ENCODE measurements at places on chromosomes 6 and 20. TPM values are rescaled to one million over a fixed set of nuclear protein-coding genes. Genes with fewer than 3 reads are reported as not detected.
A peak's percentile ranks its signal among the peaks of the same experiment; 100 is the strongest.

Gene HLA-DMB
- total RNA-seq, result 0.50 TPM

Gene PRDM13
- 0.07 TPM for total RNA-seq

Gene SMIM29
- 8.2 TPM for total RNA-seq

Gene KHDC1L
- total RNA-seq, result not detected

Gene CYP21A2
- 0.63 TPM for total RNA-seq

Gene THEMIS
- total RNA-seq, result not detected

Gene BNIP5
- total RNA-seq, result not detected

Gene MCCD1
- not detected for total RNA-seq

Gene ULBP2
- total RNA-seq, result 0.45 TPM

Gene FAM162B
- 1.8 TPM for total RNA-seq

GRCh38 chr6:44856479-44856878 lies 469.0 kb downstream of the CDC5L start:
- H3K36me3 ChIP-seq, result no peaks in the 10 kb centered on the region
- no peaks in the 10 kb centered on the region for H3K27me3 ChIP-seq
- no peak overlapping the region for H3K27ac ChIP-seq
- H3K4me3 ChIP-seq, result no peak overlapping the region
- DNase-seq, result no peak

GRCh38 chr6:39312912-39313525 lies 1.2 kb downstream of the KCNK17 start:
- peak overlapping the region; percentile 74 for H3K4me3 ChIP-seq
- no peak for DNase-seq
- no peak overlapping the region for H3K27ac ChIP-seq
- no peaks in the 10 kb centered on the region for H3K36me3 ChIP-seq

DNA sequence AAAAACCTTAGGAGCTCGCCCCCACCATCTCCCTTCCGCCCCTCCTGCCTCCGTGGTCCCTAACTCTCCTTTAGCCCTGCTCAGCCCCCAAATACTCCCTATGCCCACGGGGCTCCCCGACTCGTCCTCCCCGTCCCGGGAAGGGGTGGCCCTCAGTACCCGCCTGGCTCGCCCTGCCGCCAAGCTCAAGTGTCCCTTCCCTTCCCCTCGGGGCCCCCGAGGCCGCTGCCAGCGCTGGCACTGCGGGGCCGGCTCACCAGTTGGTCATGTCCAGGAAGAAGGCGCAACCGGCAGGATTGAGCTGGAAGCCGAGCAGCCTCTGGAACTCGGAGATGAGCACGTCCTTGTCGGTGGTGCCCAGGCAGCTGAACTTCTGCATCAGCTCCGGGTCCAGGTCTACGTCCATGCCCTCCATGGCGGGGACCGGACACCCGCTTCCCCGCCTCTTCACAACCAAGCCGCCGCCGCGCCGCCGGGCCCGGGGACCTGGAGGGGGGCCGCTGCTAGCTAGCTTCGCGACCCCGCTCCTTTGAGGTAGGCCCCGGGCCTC lies 303 bp downstream of the ILRUN start:
- no peaks in the 10 kb centered on the region for H3K36me3 ChIP-seq
- H3K27ac ChIP-seq, result peak overlapping the region; percentile 26
- H3K27me3 ChIP-seq, result no peaks in the 10 kb centered on the region
- no peak for DNase-seq
- H3K4me3 ChIP-seq, result peak overlapping the region; percentile 84

- DNase-seq, result peak; percentile 51
- H3K27ac ChIP-seq, result no peak overlapping the region
- no peaks in the 10 kb centered on the region for H3K4me1 ChIP-seq
- no peaks in the 10 kb centered on the region for H3K36me3 ChIP-seq
Observed at GRCh38 chr6:168210239-168211105, 109.1 kb downstream of the DACT2 start.

DNA sequence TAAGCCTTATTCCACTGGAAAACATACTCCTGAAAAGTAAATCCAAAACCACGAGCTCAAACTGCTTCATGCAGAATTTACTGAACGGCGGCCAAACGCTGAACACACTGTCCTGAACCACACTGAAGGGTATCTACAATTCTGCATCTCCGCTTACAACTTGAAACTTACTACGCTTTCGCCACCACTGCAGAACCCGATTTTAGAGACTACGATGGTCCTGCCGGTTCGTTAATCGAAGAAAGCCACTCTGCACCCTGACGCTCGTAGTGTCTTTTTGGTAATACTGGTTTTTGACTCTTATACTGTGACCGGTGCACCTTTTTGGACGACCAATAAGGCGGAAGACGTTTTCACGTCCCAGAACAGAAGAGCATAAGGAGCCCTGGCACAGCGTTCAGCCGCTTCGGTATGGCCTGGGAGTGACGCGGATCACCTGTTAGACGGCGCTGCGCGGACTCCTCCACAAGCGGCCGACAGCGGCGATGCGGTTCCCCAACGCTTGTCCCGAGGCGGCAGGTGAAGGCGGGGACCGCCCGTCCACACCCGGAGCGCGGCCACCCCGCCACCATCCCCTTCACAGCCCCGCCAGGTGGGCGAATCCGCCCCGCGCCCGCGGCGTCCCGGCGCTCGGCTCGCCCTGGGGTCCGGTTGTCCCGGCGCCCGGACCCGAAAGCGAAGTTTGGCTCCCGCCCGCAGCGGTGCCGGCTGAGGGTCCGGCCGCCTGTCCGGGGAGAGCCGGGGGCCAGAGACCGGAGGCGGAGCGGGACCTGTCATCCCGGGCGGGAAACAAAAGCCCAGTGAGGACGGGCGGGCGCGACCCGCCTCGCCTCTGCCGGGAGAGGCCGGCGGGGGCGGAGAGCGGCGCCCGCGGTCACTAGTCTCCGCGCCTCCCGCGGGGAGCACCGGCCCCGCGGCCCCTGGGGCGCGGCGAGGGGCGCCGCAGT lies 784 bp downstream of the FKBP5 start:
- peak; percentile 89 for DNase-seq
- H3K4me3 ChIP-seq, result peak overlapping the region; percentile 91
- H3K4me1 ChIP-seq, result peaks cover 4% of the 10 kb centered on the region
- no peaks in the 10 kb centered on the region for H3K36me3 ChIP-seq
- H3K27me3 ChIP-seq, result peaks cover 12% of the 10 kb centered on the region
- H3K27ac ChIP-seq, result no peak overlapping the region

GRCh38 chr6:100382031-100382430 lies 82.7 kb downstream of the SIM1 start:
- no peak for DNase-seq
- H3K36me3 ChIP-seq, result no peaks in the 10 kb centered on the region
- H3K4me3 ChIP-seq, result no peak overlapping the region
- no peak overlapping the region for H3K27ac ChIP-seq
- H3K4me1 ChIP-seq, result no peaks in the 10 kb centered on the region

GRCh38 chr6:129696843-129697242 lies 13.1 kb downstream of the ARHGAP18 start:
- no peak for DNase-seq
- no peaks in the 10 kb centered on the region for H3K27me3 ChIP-seq
- no peak overlapping the region for H3K27ac ChIP-seq

DNA sequence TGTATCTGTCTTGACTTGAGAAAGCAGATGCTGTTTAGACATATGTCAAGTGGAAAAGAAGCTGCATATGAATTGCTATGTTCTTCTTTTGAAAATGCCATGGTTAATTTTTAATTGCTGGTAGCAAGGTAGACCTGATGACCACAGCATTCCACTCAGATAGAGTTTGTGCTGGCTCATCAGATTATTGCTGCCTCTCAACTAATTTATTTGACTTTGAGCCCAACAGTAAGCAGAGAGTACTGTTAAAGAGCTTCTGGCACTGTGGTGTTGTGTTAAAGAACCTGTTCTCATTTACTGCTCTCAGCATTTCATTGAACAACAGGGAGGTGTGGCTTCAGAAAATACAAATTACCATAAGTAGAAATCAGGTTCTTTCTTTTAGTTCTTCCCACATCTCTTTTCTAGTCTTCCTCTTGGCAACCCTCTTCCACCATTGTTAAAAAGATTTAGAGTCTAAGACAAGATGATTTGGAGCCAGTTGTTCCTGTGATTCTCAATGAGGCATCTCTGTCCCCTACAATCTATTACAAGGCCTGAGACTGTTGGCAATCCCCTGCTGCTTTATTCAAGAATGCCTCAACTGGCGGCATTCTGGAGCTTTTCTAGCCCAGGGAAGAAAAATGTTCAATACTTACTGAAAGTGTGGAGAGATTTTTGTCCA lies 967.6 kb upstream of the GJE1 start:
- no peak overlapping the region for H3K27ac ChIP-seq
- DNase-seq, result no peak
- no peaks in the 10 kb centered on the region for H3K36me3 ChIP-seq
- H3K4me3 ChIP-seq, result no peak overlapping the region
- H3K4me1 ChIP-seq, result peaks cover 4% of the 10 kb centered on the region

- H3K27ac ChIP-seq, result no peak overlapping the region
- no peaks in the 10 kb centered on the region for H3K27me3 ChIP-seq
- H3K4me3 ChIP-seq, result no peak overlapping the region
- H3K36me3 ChIP-seq, result no peaks in the 10 kb centered on the region
Observed at GRCh38 chr20:49505518-49505917, 23.1 kb upstream of the KCNB1 start.

- H3K36me3 ChIP-seq, result peaks cover 21% of the 10 kb centered on the region
- H3K27me3 ChIP-seq, result no peaks in the 10 kb centered on the region
- no peak overlapping the region for H3K4me3 ChIP-seq
Observed at GRCh38 chr6:147255948-147256674, 51.9 kb downstream of the STXBP5 start.

DNA sequence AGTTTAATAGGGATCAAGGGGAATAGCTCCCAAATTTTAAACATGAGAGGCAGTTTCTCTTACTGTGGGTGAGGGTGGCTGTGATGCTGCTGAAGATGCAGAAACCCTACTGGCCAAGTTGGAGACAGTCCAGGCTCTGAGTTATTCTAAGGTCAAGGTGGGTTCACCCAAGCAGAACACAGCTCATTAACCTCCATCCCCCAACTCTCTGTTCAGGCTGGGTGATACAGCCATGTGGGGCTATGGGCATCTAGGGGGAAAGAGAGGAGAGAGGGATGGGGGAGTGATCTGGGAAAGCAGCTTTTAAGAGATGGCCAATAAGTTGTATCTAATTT lies 18.9 kb upstream of the TRAM2 start:
- no peaks in the 10 kb centered on the region for H3K27me3 ChIP-seq
- H3K27ac ChIP-seq, result peak overlapping the region; percentile 32
- no peak for DNase-seq
- no peaks in the 10 kb centered on the region for H3K4me1 ChIP-seq
- H3K36me3 ChIP-seq, result no peaks in the 10 kb centered on the region

DNA sequence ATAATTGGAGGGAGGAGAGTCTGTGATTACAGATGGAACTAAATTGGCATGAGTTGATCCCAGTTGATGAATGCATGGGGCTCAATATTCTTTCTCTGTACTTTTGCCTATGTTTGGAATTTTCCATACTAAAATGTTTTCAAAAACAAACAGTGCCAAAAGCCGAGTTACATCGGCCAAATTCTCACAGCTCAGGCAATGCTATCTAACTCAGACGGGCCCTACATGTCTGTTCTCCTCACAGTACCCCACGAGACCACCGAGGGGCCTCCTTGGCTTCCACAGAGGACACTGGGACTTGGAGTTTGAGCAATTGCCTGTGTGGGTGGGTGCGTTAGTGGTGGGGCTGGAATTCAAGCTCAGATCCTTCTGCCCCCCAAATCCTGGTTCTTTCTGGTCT lies 413.2 kb downstream of the CDH26 start:
- H3K36me3 ChIP-seq, result no peaks in the 10 kb centered on the region
- no peak overlapping the region for H3K4me3 ChIP-seq
- no peaks in the 10 kb centered on the region for H3K27me3 ChIP-seq
- H3K4me1 ChIP-seq, result no peaks in the 10 kb centered on the region
- no peak overlapping the region for H3K27ac ChIP-seq
- peak; percentile 67 for DNase-seq

DNA sequence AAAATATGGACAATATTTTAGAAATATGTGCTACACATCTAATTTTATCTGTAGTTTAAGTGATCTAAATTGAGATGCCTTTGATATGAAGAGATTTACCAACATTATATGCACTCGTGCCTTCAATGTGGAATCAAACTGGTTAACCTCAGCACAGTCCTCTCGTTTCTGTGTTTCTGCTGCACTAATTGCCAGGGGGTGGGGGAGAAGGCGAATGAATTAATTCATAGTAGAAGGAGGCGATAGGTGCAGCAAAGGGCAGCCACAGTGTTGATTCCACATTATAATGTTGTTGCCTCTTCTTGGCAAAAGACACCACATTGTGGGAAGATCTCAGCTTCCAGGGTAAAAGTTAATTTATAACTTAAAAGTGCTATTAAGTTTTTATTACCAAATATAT lies 161.6 kb downstream of the QKI start:
- H3K27me3 ChIP-seq, result no peaks in the 10 kb centered on the region
- DNase-seq, result no peak
- H3K36me3 ChIP-seq, result peaks cover 10% of the 10 kb centered on the region
- H3K4me1 ChIP-seq, result peaks cover 4% of the 10 kb centered on the region

DNA sequence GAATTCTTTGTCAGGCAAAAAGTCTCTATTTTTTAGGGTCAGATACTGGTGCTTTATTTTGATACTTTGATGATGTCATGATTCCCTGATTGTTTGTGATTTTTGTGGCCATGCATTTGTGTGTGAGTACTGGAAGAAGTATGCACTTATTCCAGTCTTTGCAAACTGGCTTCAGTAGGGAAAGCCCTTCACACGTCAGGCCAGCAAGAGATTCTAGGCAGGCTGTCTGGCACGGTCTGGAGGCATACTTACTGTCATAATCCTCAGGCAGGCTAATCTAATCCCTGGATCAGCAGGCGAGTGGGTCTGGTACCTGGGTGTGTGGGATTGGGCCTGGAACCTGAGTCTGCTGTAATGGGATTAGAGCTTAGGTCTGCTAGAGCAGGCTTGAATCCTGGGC lies 391.8 kb upstream of the MMS22L start:
- no peaks in the 10 kb centered on the region for H3K36me3 ChIP-seq
- no peak for DNase-seq
- H3K27ac ChIP-seq, result no peak overlapping the region
- peaks cover 18% of the 10 kb centered on the region for H3K27me3 ChIP-seq

- H3K36me3 ChIP-seq, result peaks cover 4% of the 10 kb centered on the region
- H3K4me1 ChIP-seq, result no peaks in the 10 kb centered on the region
- no peak for DNase-seq
- no peak overlapping the region for H3K27ac ChIP-seq
- H3K27me3 ChIP-seq, result no peaks in the 10 kb centered on the region
Observed at GRCh38 chr6:14466278-14466677, 348.7 kb downstream of the CD83 start.

- H3K4me3 ChIP-seq, result no peak overlapping the region
- H3K27me3 ChIP-seq, result no peaks in the 10 kb centered on the region
- no peaks in the 10 kb centered on the region for H3K36me3 ChIP-seq
- peak; percentile 71 for DNase-seq
- H3K27ac ChIP-seq, result peak overlapping the region; percentile 54
- H3K4me1 ChIP-seq, result peaks cover 3% of the 10 kb centered on the region
Observed at GRCh38 chr20:59121714-59122565, 41.7 kb upstream of the ZNF831 start.

DNA sequence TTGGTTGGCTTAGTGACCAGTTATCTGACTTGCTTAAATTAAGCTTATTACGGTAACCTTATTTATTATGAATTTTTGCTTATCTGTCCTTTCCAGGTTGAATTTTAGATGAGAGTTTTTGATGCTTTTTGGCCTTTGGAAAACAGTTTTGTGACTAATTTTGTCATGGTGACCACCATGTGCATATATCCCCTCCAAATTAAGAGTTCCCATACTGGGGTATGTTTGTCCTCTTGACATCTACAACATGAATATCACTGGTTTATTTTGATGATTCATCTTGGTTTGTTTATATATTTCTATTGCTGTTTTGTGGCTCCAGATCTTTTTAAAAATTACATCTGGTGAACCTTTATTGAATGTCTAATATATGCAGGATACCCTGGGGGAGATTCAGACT lies 61.4 kb downstream of the PHF20 start:
- no peak overlapping the region for H3K4me3 ChIP-seq
- no peak for DNase-seq
- H3K27me3 ChIP-seq, result no peaks in the 10 kb centered on the region
- no peaks in the 10 kb centered on the region for H3K4me1 ChIP-seq
- peaks cover 17% of the 10 kb centered on the region for H3K36me3 ChIP-seq

Data from endodermal cell (in vitro differentiated cells).